Muscle of leg (tissue), 16 donors: ENCODE measurements at places on chromosomes 12 and 14. TPM values are rescaled to one million over a fixed set of nuclear protein-coding genes. Genes with fewer than 3 reads are reported as not detected.

The OR6C2 gene
- not detected for polyA plus RNA-seq

- no peak for DNase-seq
- H3K4me3 ChIP-seq, result no peak overlapping the region
- H3K36me3 ChIP-seq, result no peaks in the 10 kb centered on the region
- no peaks in the 10 kb centered on the region for H3K27me3 ChIP-seq
- H3K4me1 ChIP-seq, result no peaks in the 10 kb centered on the region
- no peak overlapping the region for H3K27ac ChIP-seq
Measured at GRCh38 chr14:94462219-94462551, 9.6 kb upstream of the SERPINA11 start.

GRCh38 chr14:36288496-36288895, 31.9 kb downstream of the MBIP start:
- H3K27me3 ChIP-seq, result no peaks in the 10 kb centered on the region
- DNase-seq, result no peak
- no peak overlapping the region for H3K4me3 ChIP-seq
- no peaks in the 10 kb centered on the region for H3K4me1 ChIP-seq
- no peak overlapping the region for H3K27ac ChIP-seq

- no peak overlapping the region for H3K4me3 ChIP-seq
- H3K4me1 ChIP-seq, result no peaks in the 10 kb centered on the region
- H3K36me3 ChIP-seq, result no peaks in the 10 kb centered on the region
- H3K27ac ChIP-seq, result no peak overlapping the region
- DNase-seq, result peak; percentile 25
Measured at GRCh38 chr12:10033783-10034545, 3.5 kb downstream of the CLEC9A start.

DNA sequence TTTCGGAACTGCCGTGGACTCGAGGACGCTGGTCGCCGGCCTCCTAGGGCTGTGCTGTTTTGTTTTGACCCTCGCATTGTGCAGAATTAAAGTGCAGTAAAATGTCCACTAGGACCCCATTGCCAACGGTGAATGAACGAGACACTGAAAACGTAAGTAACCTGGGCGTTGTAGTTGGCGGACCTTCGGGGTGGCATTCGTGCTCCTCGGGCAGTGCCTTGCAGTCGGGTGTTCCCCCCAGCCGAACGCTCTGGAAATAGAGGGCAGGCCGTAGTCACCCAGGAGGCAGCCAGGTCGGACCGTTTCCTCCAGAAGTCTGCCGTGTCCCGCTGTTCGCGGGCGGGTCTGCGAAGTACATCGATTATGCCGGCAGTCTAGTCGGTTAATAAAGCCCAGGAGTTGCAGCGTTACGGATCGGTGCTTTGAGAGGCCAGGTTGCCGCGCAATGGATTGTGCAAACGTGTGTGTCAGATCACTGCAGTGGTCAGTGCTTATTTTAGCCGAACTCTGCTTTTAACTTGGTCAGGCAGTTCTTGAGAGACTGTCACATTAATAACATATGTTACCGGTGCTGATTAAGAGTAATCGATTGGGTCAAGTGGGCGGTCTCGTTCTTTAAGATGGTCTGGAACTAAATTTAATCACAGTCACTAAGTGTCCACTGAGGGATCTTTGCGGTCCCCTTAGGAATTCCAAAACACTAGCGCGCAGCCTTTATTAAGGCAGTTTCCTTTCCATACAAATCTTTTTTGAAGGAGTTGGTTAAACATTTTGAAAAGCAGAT, 906 bp downstream of the MARK3 start:
- DNase-seq, result peak; percentile 39
- no peaks in the 10 kb centered on the region for H3K27me3 ChIP-seq
- peak overlapping the region; percentile 75 for H3K4me3 ChIP-seq

The TAS2R50 gene
- 0.16 TPM for polyA plus RNA-seq

- DNase-seq, result no peak
- H3K27me3 ChIP-seq, result no peaks in the 10 kb centered on the region
- H3K4me3 ChIP-seq, result no peak overlapping the region
- H3K27ac ChIP-seq, result no peak overlapping the region
Measured at GRCh38 chr14:105993814-105994213, 467.4 kb downstream of the TMEM121 start.

The KCNH3 gene
- 1.6 TPM for polyA plus RNA-seq

DNA sequence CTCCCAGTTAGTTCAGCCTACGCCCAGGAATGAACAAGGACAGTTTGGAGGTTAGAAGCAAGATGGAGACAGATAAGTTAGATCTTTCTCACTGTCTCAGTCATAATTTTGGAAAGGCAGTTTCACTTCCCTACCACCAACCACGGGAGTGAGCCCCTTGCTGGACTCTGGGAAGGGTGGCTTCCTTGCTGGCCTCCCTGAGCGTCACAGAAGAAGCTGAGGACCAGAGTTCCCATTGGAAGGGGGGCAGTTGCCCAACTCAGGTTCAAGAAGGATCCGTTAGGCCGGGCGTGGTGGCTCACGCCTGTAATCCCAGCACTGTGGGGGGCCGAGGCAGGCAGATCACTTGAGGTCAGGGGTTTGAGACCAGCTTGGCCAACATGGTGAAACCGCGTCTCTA, 106.2 kb upstream of the MAX start:
- H3K27me3 ChIP-seq, result peaks cover 2% of the 10 kb centered on the region
- H3K4me1 ChIP-seq, result no peaks in the 10 kb centered on the region
- H3K36me3 ChIP-seq, result no peaks in the 10 kb centered on the region
- H3K4me3 ChIP-seq, result no peak overlapping the region

- H3K36me3 ChIP-seq, result no peaks in the 10 kb centered on the region
- no peaks in the 10 kb centered on the region for H3K27me3 ChIP-seq
- peaks cover 38% of the 10 kb centered on the region for H3K4me1 ChIP-seq
- no peak overlapping the region for H3K4me3 ChIP-seq
Measured at GRCh38 chr14:68361231-68361630, 431.6 kb downstream of the ZFP36L1 start.

The RBMS2 gene
- polyA plus RNA-seq, result 20.3 TPM

DNA sequence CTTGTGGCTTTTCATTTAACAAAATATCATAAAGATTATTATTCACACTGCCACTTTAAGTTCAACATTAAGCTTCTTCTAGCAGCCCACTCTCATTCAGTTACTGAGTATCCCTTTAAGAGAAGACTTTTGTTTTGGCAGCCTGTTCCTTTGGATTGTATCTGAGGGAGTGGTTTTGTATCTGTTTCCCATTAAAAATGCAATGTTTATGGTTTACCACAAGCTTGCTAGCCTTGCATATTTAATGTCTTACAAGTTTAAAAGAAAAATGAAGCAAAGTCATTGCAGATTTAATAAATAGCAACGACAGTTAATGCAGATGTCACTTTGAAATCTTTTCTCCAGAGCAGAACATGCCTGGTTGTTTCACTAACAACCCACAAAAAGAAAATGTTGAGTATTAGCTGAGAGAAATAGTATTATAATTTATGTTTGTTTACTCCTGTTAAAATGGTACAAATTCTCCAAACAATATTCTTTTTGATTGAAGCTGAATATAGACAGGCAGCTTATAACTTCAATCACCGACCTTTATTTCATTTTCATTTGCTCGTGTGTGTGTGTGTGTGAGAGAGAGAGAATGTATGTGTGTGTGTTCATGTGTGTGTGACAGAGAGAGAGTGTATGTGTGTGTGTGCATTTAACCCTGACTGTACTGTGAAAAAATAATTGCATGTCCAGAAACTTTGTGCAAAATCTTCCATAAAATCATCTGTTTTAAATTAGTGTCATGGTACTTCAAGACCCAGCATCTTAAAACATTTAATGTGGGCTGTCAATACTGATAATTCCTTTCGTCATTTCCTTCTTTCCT, 1.8 kb downstream of the DCN start:
- H3K36me3 ChIP-seq, result no peaks in the 10 kb centered on the region
- H3K27me3 ChIP-seq, result no peaks in the 10 kb centered on the region
- peak; percentile 98 for DNase-seq
- H3K4me3 ChIP-seq, result peak overlapping the region; percentile 37
- peaks cover 9% of the 10 kb centered on the region for H3K4me1 ChIP-seq
- H3K27ac ChIP-seq, result peak overlapping the region; percentile 93

The TNS2 gene
- 99.8 TPM for polyA plus RNA-seq

DNA sequence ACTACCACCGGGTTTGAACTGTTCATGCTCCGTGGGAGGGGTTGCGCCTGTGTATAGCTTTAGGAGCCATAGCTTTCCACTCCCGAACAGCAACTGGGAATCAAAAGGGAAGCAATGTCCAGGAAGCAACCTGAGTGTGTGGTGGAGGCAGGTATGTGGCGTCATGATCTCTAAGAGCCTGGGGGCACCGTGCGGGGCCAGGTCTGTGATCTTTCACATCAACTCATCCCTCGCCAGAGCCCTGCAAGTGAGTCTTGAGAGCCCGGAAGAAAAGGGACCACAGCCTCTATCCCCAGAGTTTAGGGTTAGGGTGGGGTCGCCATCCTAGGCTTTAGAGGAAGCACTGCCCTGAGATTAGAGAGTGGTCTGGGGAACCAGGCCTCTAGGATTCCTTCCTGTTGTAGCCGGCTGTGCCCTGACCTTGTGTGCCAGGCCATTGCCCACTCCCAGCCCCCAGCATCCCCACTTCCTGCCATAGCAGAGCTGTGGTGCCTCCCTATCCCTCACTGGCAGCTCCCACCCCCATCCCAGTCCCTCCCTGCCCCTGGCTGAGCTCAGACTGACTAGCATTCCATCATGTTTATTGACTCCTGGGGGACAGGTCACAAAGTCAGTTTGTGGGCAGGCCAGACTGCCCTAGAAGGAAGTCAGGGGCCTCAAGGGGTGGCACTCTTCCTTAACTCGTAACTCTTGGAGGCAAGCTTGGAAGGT, 745 bp upstream of the ADCY4 start:
- H3K4me1 ChIP-seq, result peaks cover 41% of the 10 kb centered on the region
- peaks cover 98% of the 10 kb centered on the region for H3K27me3 ChIP-seq
- peak overlapping the region; percentile 44 for H3K4me3 ChIP-seq
- no peaks in the 10 kb centered on the region for H3K36me3 ChIP-seq
- peak; percentile 9 for DNase-seq

DNA sequence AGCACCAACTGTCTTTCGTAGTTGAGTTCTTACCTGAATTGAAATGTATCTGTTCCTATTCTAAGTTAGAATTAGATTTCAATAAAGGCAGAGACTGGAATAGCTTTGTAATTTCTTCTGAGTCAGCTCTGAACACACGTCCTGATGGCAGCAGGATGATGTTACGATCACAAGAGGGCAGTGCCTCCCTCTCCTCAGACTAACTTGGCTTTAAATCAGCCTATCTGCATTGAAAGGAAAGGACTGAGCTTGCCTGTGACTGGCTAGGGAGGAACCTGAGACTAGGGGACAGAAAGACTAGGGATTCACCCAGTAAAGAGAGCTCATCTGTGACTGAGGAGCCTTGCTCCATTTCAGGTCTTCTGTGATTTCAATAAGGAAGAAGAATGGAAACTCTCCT, 323.7 kb upstream of the OR4E1 start:
- DNase-seq, result no peak
- no peaks in the 10 kb centered on the region for H3K36me3 ChIP-seq
- no peak overlapping the region for H3K27ac ChIP-seq
- no peaks in the 10 kb centered on the region for H3K27me3 ChIP-seq

DNA sequence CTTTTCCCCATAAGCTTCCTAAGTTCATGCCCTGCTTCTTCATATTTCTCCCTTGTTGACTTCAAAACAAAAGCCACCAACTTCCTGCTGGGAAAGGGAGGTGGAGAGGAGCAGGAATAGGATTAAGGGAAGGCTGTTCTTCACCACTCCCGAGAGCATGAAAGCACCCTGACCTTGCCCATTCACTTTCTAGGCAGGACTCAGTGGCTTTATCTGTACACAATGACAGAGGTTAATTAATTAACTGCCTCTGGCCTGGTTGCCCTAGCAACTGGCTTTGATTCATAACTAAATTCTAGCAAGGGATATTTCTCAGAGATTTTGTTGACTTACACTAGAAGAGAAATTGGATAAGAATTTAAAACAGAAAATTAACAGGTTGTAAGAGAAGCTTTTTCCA, 396.8 kb downstream of the RPS29 start:
- H3K4me1 ChIP-seq, result peaks cover 10% of the 10 kb centered on the region
- DNase-seq, result no peak
- H3K27me3 ChIP-seq, result no peaks in the 10 kb centered on the region
- H3K27ac ChIP-seq, result no peak overlapping the region
- H3K4me3 ChIP-seq, result no peak overlapping the region
- no peaks in the 10 kb centered on the region for H3K36me3 ChIP-seq

The TMEM132D gene
- polyA plus RNA-seq, result 2.0 TPM

- peaks cover 16% of the 10 kb centered on the region for H3K4me1 ChIP-seq
- peak; percentile 3 for DNase-seq
- H3K4me3 ChIP-seq, result no peak overlapping the region
- H3K27me3 ChIP-seq, result peaks cover 46% of the 10 kb centered on the region
- H3K27ac ChIP-seq, result no peak overlapping the region
Measured at GRCh38 chr14:104863131-104863862, 1.8 kb upstream of the CEP170B start.

The IRAK3 gene
- polyA plus RNA-seq, result 5.3 TPM

DNA sequence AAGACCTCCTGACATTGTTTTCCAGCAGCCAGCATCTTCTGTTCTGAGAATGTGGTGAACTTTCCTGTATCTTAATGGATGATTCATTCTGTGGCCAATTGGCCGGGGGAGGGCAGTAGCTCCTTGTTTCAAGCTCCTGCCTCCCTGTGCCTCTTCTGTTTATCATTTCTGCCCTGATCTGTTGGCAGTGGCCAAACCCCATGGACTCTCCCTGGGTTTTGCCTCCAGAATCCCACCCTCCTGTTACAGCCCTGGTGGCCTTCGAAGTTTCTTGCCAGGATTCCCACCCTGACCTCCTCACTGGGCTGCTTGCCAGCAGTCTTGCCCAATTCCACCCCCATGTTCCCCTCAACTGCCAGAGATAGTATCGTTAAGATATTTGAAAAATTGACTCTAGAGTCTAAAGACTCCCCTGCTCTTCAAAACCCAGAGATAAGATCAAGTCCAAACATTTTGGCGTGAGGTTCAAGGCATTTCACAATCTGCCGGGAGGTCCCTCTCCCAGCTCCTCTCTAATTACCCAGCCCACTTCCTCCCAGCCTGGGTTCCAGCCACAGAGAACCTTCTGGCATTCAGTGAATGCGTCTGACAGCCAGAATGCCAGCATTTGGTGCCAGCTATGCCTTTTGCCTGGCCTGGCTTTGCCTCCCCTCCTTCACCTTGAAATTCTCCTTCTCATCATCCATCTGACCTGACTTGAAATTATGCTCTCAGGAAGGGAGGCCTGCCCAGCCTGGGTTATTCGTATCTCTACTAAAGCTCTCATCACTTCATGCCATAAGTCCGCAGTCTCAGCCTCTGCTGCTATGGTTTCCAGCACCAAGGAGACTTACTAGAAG, 37.7 kb upstream of the TXNRD1 start:
- no peak overlapping the region for H3K4me3 ChIP-seq
- H3K27me3 ChIP-seq, result no peaks in the 10 kb centered on the region
- H3K36me3 ChIP-seq, result no peaks in the 10 kb centered on the region
- peak; percentile 20 for DNase-seq

GRCh38 chr12:131673888-131674257, 37.0 kb upstream of the SFSWAP start:
- no peak for DNase-seq
- peaks cover 7% of the 10 kb centered on the region for H3K27me3 ChIP-seq
- no peaks in the 10 kb centered on the region for H3K36me3 ChIP-seq
- no peak overlapping the region for H3K4me3 ChIP-seq

The WDHD1 gene
- 10.7 TPM for polyA plus RNA-seq

- H3K27me3 ChIP-seq, result no peaks in the 10 kb centered on the region
- H3K36me3 ChIP-seq, result no peaks in the 10 kb centered on the region
- H3K4me3 ChIP-seq, result no peak overlapping the region
- no peaks in the 10 kb centered on the region for H3K4me1 ChIP-seq
Measured at GRCh38 chr12:1226951-1227350, 235.9 kb downstream of the ERC1 start.
